ENCODE measurements at places on chromosomes 16 and 17.

- DNase-seq = no peak
These were observed 1.6 kb upstream of the HSD3B7 start for GRCh38 chr16:30983289-30983889.

DNA sequence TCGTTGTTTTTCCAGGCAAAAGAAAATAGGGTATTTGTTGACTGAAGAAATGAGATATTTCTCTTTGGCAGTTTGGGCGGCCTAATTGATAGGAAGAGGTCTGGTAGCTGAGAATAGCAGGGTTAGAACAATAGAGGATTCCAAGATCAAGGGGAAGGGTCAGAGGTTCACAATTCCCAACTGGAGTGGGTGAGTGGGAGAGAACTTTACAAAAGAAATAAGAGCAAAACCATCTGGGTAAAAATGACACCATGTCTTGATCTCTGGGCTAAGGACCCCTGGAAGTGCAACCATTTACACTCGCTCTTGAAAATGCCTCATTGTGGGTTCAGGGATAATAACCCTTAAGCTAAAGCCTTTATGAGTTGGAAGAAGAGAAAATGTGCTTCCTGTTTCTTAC is 180.5 kb downstream of the CDH13 start:
- no peak for DNase-seq

DNA sequence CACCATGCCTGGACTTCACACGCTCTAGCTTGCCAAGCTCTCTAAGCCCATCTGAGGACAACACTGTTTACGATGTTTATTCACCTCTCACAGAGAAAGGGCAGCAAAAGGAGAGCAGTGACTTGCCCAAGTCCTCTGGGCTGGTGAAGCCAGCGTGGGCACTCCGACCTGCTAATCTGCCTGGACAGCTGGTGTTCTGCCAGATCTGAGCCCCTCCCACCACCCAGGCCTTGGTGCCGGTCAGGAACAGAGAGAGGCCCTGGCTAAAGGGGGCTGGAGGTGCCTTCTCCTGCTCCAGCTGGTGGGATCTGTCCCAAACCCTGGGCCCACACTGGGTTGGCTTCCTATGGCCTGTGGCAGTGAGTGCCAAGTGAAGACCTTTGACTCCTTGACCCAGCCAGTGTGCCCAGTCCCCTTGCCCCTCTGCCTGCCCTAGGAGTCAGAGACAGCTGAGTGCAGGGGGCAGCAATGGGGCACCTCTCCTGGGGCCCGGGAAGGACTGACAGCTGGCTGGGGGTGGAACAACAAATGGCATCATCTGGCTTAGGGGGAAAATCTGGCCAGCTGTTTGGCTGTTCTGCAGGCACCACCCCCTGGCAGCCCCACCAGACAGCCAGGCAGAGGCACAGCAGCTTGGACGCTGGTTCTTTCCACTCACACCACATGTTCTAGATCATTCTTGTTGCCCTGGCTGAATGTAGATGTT is 1.8 kb upstream of the SLC4A1 start:
- no peak for DNase-seq

GRCh38 chr16:83953796-83954576 is 946 bp downstream of the OSGIN1 start:
- no peak for DNase-seq

DNA sequence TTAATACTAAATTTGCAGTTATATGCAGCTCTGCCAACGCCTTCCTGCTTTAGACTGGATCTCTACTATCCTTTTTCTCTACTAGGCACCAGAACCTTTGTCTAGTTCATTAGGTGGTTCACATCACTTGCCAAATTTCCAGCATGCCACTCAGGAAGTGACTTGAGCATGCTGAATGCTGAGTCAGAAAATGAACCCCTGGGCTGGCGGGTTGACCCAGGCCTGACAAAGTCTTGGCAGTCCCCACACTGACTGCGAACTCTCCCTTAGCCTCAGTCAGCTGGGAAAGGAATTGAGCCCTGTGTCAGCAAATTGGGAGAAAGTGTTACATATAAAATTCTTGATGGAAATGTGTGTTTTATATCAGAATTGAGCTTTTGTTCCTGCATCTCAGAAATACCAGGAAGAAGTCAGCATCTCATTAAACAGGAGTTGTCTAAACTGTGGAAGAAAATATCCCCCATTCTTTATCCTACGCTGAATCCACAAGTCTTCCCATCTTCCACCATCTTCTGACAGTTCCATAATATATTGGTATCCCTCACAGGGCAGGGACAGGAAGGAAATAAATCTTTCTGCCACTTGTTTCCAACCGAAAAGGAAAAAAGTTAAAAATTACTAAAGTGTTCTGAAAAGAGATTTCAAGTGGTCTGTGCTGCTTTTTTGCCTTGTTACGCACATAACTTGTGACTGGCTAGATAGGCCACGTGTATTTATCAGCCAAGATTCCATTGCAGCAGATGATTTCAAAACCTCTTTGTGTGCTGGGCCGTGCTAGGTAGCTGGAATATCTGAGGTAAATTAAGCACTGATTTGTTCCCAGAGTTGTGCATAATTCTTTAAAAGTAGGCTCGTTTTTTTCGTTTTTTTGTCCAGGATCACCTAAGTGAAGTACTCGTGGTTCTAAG is 16.7 kb upstream of the SLC12A3 start:
- DNase-seq = no peak

DNA sequence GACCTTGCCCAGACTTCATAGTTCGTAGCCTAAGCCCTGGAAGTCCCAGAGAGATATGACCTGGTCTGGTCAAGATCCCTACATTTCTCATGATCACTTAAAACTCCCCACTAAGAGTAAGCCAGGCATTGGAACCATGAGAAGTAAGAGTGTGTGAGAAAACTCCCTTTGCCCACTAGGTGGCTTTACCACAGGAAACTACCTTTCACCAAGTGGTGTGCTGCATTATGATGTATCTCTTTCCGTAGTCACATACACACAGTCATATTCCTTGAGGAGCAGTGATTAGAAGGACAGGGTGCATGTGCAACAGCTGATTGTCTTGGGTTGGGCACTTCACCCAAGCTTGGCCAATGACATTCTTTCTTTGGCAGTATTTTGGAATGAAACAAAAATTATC is 639.3 kb downstream of the KCNJ2 start:
- no peak for DNase-seq

DNA sequence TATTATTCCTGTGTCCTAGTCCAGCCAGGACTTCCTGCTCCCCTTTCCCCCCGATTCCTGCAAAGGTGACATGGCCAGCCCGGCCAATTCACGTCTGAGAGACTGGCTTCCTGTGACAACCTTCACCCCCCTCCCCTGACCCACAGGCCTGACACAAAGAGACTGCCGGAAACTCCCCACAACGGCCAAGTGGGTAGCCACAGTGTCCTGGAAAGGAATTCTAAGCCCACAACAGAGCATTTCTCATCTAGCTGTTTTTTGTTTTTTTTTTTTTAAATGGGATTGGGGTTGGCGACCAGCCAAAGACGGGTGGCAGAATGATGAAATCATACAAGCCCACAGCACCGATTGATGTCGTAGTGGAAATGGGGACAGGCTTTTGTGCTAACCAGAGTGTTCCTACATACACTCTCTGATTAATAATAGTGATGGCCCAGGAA is 2.8 kb upstream of the XAF1 start:
- DNase-seq = peak; percentile 13

GRCh38 chr17:77358801-77359200 is 218.0 kb downstream of the SEC14L1 start:
- no peak for DNase-seq

DNA sequence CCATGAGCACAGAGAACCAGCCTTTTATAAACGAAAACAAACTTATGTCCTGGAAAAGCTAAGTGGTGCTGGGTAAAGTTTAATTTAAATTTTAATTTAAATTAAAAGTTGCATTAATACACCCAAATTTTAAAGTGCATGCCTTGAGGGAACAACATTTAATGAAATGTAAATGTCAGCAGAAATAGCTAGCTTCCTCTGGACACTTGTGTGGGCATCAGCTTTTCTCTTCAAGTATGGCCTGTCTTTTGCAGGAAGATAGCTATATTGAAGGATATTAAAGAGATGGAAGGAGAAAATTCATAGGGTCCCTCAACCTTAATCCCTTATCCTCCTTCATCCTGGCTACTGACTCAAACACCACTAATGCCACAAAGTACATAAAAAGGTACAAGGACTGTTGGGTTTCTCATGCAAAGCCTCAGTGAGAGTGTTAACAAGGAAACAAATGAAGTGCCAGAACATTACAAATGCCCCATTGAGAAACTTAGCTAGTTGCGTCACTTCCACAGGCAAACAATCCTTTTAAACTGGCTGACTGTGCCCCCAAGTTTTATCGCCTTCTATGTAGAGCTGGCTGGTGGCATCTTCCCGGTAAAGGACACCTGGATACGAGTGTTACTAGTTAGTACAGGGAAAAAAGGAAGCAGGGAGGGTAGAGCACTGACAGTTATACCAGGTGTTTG is 14.1 kb downstream of the PHF12 start:
- DNase-seq = no peak

GRCh38 chr17:66445229-66445628 is 142.8 kb downstream of the PRKCA start:
- no peak for DNase-seq

DNA sequence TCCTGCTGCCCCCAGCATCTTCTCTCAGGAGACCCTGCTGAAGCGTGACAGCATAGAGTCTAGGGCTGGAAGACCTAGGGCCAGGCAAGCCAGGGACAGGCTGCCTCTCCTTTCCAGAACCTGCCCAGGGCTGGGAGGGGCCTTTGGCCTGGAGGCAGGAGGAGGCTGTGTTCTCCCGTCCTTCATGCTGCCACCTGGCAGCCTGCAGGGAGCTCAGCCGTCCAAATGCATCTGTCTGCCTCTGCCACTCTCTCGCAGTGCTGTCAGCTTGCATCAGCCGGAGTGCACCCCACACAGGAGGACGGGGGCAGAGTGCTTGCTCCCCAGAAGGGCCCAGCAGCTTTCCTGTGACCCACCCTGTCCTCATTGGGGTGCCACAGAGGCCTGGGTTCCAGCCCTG is 31.3 kb downstream of the ARHGAP23 start:
- no peak for DNase-seq

DNA sequence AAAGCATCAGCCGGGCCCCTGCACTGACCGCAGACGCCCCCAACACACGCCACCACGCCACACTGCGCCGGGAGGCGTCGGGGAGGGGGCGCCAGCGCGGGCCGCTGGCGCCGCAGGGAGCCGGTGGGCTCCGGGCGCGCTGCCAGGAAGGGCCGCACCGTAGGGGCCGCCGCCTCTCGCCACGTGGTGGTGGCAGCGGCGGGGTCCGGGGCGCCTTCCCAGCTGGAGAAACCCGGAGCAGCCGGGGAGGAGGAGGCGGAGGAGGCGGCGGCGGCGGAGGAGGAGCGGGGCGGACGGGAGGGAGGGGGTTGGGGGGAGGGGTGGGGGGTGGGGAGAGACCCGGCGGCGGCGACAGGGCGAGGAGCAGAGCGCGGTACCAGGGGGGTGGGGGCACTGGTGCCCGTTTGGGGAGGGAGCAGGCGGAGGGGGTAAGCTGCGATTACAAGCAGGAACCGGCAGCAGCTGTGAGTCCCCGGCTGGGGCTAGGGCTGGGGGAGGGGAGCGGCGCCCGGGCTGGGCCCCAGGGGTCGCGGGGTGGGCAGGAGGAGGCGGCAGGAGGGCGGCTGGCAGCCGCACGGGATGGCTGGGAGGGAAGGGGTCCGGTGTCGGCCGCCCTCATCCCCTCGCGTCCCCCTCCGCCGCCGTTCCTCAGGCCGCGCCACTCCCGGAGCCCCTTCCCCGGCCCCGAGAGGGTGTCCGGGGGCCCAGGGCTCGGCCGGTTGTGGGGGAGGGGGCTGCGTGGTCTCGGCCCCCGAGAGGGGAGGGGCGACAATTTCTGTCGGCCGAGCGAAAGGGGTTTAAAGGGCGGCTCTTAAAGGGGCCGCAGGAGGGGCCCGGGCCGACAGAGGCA is at the start of gene TBKBP1:
TSS of gene TBKBP1 (plus strand) at position 431 of the 850 bp plus-strand sequence. CDS start 1,952 bp downstream, outside the sequence.
- DNase-seq = no peak

DNA sequence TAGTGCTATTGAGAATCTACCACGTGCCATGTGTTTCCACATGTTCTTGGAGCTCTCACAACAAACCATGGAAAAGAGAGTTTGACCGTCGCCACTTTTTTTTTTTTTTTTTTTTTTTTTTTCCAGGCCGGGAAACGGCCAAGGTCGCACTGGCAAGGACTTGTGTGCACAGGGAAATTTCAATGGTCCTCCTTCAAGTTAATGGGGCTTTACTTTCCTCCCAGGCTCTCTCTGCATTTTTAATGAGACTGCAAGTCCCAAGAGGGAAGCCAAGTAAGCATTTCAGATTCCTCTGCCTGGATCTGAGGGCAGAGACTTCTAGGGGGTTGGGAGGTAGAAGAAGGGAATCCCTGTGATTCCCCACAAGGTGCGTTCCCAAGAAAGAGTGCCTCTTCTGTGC is 94.7 kb upstream of the MPHOSPH6 start:
- DNase-seq = no peak

- DNase-seq = no peak
These were observed 13.5 kb downstream of the PSMD7 start for GRCh38 chr16:74309789-74310781.

- no peak for DNase-seq
These were observed 123.6 kb upstream of the CRHR1 start for GRCh38 chr17:45660474-45660873.

- DNase-seq = no peak
These were observed 28.5 kb downstream of the TMEM98 start for GRCh38 chr17:32956240-32956970.

- DNase-seq = no peak
These were observed 5.9 kb upstream of the COL1A1 start for GRCh38 chr17:50207315-50207714.

GRCh38 chr16:27414788-27415431 is 12.9 kb downstream of the IL21R start:
- DNase-seq = no peak

GRCh38 chr16:27330542-27330941 is 16.8 kb downstream of the IL4R start:
- DNase-seq = no peak

DNA sequence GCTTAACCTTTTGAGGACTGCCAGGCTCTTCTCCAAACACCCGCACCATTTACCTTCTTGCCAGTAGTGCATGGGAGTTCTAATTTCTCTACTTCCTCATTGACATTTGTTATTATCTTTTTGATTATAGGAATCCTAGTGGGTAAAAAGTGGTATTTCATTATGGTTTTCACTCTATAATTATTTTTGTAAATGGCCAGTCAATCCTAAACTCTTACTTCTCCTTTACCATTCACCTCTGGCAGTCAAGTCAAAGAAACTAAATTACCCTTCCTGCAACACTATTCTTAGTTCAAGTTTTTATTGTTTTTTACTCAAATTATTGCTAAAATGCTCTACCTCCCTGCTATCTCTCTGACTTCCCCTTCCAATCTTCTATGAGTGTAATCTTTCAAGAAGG is 29.8 kb upstream of the ANKFY1 start:
- DNase-seq = no peak

DNA sequence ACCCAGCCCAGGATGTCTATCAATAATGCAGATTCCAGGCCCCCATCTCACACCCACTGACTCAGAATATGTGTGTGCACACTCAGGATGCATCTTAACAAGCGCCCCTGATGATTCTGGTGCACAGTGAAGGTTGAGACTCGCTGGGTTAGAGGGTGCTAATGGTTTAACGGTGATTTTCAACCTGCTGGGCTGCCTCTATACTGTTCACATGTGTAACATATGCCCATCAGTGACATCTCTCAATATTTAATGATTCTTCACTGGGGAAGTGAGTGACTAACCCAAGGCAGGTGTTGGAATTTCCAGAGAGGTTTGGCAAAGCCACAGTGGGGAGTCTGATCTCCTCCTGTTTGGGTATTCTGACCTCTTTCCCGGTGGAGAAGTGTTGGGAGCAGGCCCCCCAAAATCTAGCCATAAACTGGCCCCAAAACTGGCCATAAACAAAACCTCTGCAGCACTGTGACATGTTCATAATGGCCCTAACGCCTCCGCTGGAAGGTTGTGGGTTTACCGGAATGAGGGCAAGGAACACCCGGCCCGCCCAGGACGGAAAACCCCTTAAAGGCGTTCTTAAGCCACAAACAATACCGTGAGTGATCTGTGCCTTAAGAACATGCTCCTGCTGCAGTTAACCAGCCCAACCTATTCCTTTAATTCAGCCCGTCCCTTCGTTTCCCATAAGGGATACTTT is 4.1 kb upstream of the DOC2B start:
- no peak for DNase-seq
